NCI-H1417 treated with DMSO at 0.1 percent for 48 hours (cell line): ENCODE measurements at places on chromosomes 3 and 15.

- no peak for DNase-seq
These were observed 75.6 kb downstream of the GPR156 start for GRCh38 chr3:120209425-120209824.

DNA sequence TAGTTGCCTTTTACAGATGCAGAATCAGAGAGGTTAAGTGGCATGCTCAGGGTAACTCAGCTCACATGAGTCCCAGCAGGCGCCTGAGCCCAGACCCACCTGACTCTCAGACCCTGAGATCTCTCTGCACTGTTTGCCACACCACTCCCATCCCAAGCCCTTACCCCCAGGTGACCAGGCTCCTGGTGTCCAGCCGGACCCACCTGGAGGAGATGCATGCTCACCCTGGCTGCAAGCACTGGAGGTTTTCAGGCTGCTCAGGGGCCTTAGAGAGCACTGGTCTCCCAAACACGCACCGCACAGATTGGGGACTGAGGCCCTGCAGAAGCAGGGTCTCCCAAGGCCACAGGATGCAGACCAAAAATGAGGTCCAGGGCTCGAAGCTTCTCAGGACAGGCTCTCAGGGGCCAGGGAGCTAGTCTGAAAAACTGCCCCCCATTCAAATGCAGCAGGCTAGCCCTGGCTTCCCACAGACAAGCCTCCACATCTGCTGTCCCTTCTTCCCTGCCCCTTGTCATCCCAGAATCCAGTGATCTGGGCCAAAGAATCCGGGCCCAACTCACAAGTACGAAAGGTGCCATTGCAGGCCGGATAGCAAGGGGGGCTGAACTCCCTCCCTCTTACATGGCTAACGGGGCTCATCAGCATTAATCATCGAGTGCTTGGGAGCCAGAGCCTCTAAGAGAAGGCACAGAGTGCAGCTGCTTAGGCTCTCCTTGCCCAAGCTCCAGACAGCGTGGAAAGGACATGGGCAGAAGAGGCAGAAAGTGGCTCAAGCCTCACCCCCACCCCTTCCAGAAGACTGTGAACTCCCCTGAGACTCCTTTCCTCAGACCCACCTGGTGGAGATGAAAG, 90.2 kb upstream of the PRR20G start:
- no peak for DNase-seq

- DNase-seq, result no peak
These were observed 491 bp upstream of the SENP7 start for GRCh38 chr3:101513419-101513986.

DNA sequence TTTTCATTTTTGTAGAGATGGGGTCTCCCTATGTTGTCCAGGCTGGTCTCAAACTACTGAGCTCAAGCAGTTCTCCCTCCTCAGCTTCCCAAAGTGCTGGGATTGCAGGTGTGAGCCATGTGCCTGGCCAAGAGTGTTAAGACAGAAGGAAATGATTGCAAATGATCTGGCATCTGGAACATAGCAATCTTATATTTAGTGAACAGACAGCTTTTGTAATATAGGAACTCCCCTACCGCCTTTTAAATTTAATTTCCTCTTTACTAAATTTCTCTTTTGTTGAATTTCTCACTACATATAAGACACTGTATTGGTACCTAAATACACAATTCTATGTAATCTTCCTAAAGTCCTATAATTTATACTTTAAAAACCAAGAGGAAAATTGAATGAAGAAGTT, 13.1 kb downstream of the ANO10 start:
- no peak for DNase-seq

DNA sequence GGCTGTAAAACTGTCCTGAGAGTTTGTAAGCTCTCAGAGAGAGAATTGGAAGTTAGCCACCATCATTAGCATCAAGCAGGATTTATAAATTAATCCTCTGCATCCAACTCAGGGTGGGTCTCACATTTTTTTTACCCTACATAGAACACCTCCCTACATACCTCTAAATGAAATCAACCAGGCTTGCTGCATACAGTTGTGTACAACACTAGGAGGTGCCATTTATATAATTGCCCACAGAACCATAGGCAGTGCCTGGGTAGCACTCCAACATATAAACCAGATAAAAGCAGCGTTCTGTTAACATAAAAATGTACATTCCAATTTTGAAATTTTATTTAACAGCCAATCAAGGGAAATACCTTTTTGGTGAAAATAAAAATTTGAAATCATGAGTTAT, 48.2 kb upstream of the SELENOK start:
- DNase-seq, result no peak

- DNase-seq, result no peak
These were observed 36.4 kb upstream of the ATP2C1 start for GRCh38 chr3:130857336-130858026.

GRCh38 chr3:16999871-17000270, 115.1 kb downstream of the PLCL2 start:
- no peak for DNase-seq

DNA sequence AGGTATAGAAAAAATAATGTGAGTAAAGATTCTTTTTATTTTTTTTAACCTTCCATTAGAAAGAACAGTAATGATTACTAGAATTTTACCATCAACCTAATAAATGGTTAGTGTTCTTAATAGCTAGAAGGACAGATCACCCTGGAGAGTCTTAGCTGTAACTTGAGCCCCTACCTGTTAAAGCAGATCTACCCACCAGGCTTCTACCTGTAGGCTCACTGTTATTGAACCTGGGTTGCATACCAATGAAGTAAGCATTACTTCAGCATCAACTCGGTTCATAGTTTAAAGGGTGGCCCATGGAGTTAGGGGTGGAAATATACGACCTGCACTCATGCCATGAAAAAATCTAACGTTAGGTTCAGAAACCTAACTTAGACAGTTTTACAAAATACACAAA, 280.4 kb downstream of the BBX start:
- DNase-seq, result no peak

- no peak for DNase-seq
These were observed 27.7 kb downstream of the CCDC13 start for GRCh38 chr3:42745291-42745745.

GRCh38 chr3:54950391-54951003, 22.6 kb upstream of the LRTM1 start:
- DNase-seq, result no peak

GRCh38 chr3:106428565-106428994, 559.8 kb upstream of the CBLB start:
- DNase-seq, result no peak

GRCh38 chr3:21672303-21672702, 78.7 kb downstream of the ZNF385D start:
- DNase-seq, result no peak

GRCh38 chr3:54062546-54062945, 59.8 kb upstream of the CACNA2D3 start:
- DNase-seq, result no peak

DNA sequence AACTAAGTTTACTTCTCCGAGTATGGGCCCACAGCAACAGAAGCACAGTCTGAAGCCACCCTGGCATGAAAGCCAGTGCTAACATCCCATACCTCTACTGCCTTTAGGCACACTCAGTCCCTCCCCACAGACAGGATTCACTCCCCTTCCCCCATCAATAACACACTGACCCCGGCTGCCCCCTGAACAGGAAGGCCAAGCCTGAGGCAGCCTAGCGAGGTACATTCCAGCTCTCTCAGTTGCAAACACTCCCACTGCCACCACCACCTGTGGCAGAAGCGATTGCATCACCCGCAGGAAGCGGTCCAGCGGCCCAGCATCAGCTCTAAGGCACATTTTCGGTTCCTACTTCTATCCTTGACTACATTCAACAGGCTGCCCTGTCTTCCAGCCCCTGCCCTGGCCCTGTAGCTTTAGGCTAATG, 7.0 kb upstream of the BMF start:
- DNase-seq, result no peak

- DNase-seq, result no peak
These were observed 17.0 kb downstream of the CORO2B start for GRCh38 chr15:68595761-68596160.

GRCh38 chr3:97778152-97778551, 13.6 kb downstream of the ARL6 start:
- no peak for DNase-seq

DNA sequence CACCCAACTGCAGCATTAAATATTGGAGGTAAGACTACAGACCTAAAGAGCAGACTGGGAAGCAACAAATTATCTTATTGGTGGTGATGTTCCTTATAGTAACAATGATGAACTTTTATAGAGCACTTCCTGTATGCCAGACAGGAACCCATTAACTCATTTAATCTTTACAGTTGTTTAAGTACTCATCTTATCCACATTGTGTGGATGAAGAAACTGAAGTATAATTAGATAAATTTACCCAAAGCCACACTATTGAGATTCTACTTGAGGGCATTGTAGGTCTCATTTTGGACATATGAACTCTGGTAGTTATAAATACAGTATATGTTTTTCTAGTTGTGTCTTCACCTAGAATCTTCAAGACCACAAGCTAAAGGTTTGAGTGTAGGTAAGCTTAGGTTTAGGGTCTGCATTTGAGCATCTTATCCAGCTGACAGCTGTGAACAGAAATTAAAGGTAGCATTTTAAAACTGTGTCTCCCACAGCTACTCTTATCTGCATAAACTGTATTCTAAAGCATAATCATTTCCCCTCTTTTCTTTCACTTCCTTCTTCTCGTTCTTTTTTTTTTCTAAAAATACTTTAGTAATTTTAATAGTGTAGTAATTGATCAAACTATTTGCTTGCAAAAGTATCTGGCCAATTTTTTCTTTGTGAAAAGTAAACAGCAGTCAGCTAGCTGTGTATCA, 138.2 kb downstream of the UBE2E2 start:
- DNase-seq, result no peak

GRCh38 chr3:64340641-64341101, 115.4 kb upstream of the PRICKLE2 start:
- DNase-seq, result no peak

DNA sequence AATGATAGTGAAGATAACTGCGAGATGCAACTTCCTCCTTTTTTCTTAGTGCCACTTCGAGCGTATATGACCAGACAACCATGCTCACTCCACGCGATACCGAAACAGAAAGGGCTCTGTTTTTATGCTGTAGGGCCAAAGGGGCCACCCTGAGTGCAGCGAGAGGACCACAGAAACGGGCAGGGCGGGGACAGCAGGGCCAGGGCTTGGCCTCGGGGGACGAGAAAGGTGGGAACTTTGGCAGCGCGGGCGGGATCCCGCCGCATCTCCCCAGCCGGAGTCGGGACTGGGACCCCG, 483 bp downstream of the VPS13C start:
- no peak for DNase-seq

GRCh38 chr3:130975251-130975650, 51.4 kb downstream of the ASTE1 start:
- no peak for DNase-seq

GRCh38 chr15:28022961-28023360, 76.2 kb downstream of the OCA2 start:
- no peak for DNase-seq

DNA sequence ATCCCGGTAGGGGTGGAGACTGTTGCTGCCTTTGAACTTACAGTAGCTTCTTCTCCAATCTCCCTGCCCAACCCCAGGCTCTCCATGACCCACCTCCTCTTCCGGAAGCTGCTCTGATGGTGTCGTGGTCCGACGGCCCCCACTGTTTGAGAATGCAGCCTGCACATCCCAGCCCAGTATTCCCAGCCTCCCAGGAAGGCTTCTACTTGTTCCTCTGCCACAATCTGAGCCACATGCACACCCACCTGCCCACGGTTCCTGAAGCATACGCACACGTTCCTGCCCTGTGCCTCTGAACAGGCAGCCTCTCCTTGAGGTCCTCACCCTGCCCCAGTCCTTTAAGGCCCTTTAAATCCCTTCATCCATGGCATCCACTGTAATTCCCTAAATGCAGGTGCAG, 57.4 kb downstream of the ABTB1 start:
- no peak for DNase-seq

DNA sequence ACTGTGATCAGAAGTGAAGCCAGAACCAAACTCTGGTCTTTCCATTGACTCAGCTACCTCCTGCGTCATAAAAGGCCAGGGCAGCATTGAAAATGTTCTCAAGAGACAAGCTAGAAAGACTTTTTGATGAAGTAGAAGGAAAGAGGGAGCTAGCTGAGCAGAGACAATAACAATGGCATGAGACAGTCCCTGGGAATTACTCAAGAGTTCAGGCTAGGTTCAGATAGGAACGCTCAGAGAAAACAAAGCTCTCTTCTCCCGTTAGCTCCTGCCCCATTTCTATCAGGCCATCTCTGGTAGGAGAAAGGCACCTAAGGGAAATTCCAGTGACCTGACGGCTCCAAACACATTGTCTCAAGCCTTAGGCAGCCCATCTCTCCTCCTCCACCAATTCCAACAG, 7.0 kb upstream of the OXTR start:
- DNase-seq, result no peak

DNA sequence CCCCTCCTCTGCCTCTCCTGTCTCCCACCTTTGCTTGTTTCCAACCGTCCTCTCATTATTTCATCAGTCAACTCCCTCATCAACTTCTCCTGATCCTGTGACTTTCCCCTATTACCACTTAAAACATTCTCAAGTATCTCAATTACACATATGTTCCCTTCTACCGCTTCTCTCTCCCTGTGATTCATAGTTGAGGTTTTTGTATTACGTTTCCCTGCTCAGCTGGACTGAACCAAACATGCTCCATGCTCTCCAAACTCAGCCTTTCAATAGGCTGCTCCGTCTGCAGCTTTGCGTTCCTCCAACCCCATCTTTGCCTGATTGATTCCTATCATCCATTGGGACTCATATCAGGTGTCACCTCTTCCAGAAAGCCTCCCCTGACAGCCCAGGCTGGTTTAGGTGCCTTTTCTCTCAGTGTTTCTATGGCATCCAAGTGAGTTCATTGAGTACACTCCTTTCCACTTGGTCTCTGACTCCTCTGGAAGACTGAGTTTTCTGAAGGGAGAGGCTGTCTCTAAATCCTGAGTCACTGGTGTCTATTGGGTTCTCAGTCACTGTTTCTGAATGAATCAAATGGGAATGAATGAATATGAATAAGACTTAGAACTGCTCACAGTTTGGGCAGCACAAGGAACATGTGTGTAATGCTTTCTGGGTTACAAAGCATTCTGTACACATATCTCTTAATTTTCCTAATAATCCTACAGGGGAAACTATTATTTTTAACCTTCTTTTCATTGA, 56.4 kb downstream of the PLD1 start:
- no peak for DNase-seq

DNA sequence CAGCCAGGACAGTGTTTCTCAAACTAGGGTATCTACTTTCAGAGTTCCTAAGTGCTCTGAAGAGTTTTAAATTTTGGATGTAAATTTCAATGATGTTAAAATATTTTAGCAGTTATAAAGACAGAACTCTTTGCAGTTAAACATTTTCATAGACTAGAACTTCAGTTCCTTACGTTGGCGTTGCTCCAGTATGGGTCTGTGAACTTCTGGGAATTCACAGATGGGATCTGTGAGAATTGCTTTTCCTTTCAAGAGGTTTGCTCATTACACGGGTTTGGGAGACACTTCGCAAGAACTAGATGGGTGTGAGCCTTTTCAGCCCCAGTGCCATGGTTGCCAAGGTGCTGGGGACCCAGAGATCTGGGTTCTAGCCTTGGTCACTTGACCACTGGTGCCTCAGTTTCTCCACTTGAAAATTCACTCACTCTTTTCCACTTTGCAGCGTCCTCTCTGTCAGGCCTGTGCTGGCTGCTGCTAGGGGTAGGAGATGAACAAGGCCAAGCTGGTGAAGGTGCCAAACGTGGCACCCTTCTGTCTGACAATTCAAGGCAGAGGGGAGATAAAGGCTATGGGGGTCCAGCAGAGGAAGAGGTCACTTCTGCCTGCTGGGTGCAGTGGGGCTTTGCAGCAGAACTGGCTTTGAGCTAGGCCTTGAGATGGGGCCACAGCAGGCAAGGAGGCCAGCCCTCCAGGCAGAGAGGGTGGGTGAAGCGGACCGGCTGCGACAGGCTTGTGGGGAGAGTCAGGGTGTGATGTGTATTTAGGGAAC, 48.1 kb downstream of the EPHB3 start:
- no peak for DNase-seq
